Pancreas (tissue), 10 donors: ENCODE measurements at places on chromosomes 13 and 19.

- no peak for DNase-seq
Observed at GRCh38 chr13:73281746-73282145, 222.9 kb downstream of the KLF5 start.

DNA sequence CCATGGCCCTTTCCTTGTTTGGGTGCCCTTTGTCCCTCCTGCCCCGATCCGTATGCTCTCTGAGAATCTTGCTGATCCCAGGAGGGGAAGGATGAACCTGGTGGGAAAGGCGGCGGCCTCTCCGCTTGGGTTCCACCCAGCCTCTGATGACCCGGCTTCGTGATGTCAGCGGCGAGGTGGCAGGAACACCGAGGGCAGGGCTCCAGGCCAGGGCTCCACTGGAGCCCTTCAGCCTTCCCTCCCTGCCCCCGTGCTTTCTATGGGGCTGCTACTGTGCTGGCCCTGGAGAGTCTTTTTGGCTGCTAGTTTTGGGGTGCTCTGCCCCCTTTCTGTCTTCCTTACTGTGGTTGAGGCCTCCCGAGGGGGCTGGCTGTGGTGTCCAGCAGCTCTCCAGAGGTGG lies 11.9 kb upstream of the LIN7B start:
- DNase-seq, result no peak

DNA sequence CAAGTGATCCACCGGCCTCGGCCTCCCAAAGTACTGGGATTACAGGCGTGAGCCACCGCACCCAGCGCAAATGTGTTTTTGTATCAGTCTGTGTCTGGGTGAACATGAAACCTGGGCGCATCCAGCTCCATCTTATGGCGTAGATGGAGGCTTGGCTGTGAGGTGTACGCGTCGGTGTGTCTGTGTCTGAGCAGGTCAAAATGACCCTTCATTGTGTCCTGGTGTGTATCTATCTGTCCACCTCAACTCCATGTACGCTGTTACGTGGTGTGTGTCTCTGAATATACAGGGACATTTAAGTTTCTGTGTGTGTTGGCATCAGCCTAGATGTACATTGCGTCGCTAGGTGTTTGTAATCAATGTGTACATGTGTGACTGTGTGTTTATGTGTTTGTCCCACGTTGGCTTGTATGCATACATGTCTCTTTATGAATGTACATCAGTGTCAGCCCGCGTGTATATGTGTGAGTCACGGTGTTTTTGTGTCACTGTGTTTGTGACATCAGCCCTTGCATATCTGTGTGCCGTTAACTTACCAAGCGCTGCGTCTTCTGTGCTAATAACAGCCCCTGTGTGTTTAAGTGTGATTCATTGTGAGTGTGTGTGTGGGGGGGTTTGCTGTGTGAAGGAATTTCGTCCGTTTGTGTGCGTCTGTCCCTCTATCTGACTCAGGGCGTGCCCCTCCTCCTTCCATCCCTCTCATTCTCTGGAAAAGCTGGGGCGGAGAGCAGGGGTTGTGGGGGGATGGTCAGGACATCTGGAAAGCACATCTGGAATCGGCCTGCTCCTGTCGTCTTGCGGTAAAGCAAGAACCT lies 6.4 kb downstream of the AXL start:
- DNase-seq, result peak; percentile 15

GRCh38 chr13:36919171-36919832 lies 736 bp downstream of the SMAD9 start:
- peak; percentile 63 for DNase-seq

DNA sequence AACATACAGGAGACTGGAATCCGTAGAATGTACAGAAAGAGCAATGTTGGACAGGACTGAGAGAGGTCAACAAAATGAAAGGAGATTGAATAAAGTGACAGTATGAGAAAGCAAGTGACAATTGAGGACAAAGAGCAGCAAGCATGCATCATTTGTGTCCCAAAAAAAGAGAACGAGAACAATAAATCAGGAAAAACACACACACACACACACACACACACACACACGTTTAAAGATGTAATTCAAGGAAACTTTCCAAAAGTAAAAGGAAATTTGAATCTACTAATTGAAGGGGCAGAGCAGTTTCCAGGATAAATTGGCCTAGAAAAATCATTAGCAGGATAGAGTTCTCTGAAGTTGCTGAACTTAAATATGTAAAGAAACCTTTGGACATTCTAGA lies 16.9 kb downstream of the DPY19L3 start:
- no peak for DNase-seq

DNA sequence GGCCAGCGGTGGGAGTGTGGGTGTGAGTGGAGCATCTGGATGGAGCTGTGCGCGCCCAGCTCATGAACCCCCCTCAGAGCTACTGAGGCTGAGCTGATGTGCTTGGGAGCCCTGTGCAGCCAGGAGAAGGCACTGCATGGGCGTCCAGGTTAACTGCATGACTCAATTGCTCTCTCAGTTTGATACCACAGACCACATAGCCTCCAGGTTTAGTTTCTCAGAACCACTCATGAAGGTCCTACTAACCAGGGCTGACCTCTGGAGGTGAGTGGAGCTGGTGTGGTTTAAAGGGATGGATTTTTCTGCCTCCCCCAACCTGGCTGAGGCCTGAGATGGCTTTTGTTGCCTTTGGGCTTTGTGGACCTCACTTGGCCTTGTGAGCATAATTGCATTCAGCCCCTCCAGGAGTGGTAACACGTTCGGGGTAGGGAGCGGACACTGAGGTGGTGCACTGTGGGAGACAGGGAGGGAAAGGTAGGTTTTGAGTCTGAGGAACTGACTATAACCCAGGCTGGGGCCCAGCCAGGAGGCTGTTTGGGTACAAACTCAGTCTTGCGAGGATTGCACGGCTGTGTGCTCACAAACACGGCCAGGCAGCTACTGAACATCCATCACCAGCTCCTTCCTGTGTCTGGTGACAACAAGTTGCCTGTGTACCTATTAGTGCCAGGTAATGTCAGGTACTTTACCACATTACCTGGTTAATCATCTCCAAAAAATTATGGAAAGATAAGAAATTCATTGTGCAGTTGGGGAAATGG lies 97.5 kb downstream of the RGCC start:
- DNase-seq, result no peak

- no peak for DNase-seq
Observed at GRCh38 chr13:95530178-95530577, 22.3 kb upstream of the CLDN10 start.

DNA sequence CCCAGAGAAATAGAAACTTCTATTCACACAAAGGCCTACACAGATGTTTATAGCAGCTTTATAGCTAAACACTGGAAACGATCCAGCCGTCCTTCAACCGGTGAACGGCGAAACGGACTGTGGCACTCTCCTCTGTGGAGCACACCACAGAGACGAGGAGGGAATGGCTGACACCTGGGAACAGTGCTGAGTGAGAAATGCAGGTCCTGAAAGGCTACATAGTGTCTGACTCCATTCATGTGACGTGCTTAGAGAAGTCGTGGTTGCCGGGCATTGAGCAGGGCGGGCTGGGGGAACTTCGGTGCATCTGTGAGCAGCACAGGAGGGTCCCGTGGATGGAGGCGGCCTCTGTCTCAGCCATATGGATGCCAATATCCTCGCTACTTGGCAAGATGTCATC lies 3.1 kb upstream of the GRK1 start:
- peak; percentile 5 for DNase-seq

- no peak for DNase-seq
Observed at GRCh38 chr19:28465371-28466086, 747.4 kb downstream of the UQCRFS1 start.

DNA sequence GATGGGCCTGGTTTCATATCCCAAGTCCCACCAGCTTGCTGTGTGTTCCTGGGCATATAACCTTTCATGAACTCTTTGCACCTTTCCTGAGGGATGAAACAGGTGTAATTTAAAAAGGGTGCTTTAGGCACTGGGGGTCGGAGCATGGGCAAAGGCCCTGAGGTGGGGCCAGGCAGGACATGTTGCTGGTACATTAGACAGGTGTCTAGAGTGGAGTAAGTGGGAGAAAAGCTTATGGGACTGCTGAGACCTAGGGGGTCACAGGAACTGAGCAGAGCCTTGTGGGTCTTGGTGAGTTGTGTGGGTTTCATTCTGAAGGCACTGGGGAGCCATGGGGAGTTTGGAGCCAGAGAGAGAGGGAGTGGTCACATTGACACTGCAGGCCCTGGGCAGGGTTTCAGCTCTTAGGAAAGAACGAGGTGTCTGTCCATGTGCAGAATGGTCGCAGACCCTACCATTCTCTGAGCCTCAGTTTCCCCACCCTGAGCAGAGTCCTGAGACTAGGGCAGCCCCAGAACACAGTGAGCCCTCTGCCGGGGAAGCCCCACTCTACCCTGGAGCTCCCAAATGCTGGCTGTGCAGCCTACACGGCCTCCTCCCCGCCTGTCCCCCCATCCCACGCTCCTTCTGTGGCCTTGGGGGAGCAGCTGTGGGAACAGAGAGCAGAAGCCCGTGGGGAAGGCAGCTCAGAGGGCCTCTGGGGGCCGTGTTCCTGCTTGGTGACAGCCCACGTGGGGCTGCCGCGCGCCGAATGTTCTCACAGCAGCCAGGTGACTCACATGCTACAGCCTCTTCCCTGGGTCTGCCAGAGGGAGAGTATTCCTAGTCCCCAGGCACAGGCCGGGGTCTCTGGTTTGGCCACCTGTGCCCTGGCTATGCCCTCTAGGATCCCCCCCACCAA lies 7.3 kb upstream of the HOMER3 start:
- no peak for DNase-seq

DNA sequence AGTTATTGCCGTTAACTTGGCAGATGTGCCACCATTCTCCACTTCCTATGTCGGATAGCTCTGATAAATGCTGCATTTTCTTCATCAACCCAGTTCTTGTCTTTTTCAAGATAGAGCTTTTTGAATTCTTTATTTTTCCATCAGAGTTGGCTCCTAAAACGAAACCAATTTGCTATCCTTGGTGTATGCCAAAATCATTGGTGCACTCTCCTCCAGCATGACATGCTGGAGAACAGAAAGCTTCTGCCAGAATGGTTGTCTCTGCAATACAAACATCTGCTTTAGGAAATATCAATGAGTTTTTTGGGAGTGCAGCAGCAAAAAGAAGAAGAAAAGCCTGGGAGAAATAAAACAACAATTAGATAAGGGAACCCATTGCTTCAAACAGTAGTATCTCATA lies 124.2 kb downstream of the CDK8 start:
- DNase-seq, result no peak

GRCh38 chr19:7988307-7988706 lies 17.1 kb downstream of the ELAVL1 start:
- no peak for DNase-seq

- DNase-seq, result no peak
Observed at GRCh38 chr19:623974-624373, 9.4 kb downstream of the POLRMT start.

GRCh38 chr13:106566641-106567473 lies 1.1 kb downstream of the ARGLU1 start:
- DNase-seq, result peak; percentile 49
